ENCODE measurements at places on chromosomes 12 and 14.

- no peak for DNase-seq
These were observed 12.8 kb downstream of the ZFYVE1 start for GRCh38 chr14:73014105-73014504.

DNA sequence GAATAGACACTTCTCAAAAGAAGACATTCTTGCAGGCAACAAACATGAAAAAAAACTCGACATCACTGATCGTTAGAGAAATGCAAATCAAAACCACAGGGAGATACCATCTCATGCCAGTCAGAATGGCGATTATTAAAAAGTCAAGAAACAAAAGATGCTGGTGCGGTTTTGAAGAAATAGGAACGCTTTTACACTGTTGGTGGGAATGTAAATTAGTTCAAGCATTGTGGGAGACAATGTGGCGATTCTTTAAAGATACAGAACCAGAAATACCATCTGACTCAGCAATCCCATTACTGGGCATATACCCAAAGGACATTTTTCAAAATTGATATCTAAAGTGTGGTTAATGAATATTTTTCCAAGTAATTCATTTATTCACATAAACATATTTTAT lies 39.6 kb upstream of the LIN7A start:
- no peak for DNase-seq

- DNase-seq: no peak
These were observed 27.7 kb upstream of the LTA4H start for GRCh38 chr12:96063046-96063445.

GRCh38 chr14:69760810-69761209 lies 6.1 kb upstream of the SRSF5 start:
- DNase-seq: no peak

GRCh38 chr14:99902925-99903324 lies 109.7 kb downstream of the EML1 start:
- DNase-seq: no peak

GRCh38 chr14:65937960-65938316 lies 525.4 kb downstream of the FUT8 start:
- DNase-seq: no peak

DNA sequence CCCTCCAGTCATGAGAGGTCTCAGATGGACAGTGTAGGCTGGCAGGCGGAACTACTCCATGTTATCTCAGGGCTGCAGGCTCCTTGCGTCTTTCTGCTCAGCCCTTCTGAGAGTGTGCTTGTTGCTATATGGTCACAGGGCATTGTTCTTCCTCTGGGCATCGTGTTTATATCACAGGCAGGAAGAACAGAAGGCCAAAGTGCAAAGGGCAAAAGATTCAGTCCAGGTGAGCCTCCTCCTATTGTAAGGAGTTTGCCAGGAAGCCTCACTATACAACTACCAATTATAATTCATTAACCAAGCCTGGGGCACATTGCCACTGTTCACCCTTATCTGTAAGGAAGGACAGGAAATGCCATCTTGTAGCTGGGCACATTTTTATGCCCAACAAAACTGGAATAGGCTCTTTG lies 195.5 kb upstream of the KITLG start:
- no peak for DNase-seq

GRCh38 chr14:104948736-104949031 lies 24.0 kb downstream of the PLD4 start:
- no peak for DNase-seq

GRCh38 chr14:56829151-56829550 lies 18.9 kb upstream of the OTX2 start:
- no peak for DNase-seq

GRCh38 chr12:122887819-122888212 lies 8.1 kb downstream of the VPS37B start:
- DNase-seq: no peak

DNA sequence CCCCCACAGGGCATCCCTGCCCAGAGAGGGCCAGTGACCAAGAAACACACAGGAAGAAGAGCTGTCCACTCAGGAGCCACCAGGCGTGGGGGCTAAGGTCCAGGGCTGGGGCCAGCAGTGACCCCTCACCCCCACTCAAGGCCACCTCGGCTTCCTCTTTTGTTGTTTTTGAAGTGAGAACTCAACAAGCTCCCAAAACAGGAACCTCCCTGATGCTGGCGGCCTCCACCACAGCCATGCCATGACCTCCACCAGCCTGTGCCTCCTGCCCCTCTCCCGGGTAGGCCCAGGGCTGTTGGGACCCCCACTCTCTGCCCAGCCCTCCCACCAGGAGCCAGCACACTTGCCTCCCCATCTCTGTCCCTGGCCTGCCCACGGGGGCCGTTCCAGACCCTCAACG lies 7.8 kb downstream of the AKT1 start:
- no peak for DNase-seq

GRCh38 chr12:26255893-26256645 lies 60.7 kb downstream of the SSPN start:
- no peak for DNase-seq

GRCh38 chr14:102554821-102555819 lies 37.3 kb upstream of the RCOR1 start:
- no peak for DNase-seq

- DNase-seq: no peak
These were observed 160.8 kb downstream of the UNC79 start for GRCh38 chr14:93591506-93591905.

DNA sequence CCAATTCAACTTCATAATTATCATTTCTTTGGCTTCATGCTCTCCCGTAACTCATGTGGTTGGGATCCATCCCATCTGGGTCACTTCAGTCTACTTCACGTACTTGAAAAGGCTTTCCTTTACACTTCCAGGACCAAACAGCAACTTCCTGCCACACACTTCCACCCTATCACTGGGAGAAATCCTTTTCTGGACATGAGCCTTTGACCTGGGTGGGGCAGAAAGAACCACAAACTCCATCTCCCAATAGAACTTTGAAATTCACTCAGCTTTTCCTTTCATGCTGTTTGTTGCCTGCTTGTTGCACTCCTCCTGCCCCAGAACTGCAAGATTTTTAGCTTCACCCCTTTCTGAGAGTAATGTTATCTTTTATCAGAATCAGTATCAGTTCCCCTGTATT lies 18.4 kb upstream of the GALNT16 start:
- no peak for DNase-seq

GRCh38 chr12:106753526-106753925 lies 21.0 kb upstream of the RIC8B start:
- no peak for DNase-seq

DNA sequence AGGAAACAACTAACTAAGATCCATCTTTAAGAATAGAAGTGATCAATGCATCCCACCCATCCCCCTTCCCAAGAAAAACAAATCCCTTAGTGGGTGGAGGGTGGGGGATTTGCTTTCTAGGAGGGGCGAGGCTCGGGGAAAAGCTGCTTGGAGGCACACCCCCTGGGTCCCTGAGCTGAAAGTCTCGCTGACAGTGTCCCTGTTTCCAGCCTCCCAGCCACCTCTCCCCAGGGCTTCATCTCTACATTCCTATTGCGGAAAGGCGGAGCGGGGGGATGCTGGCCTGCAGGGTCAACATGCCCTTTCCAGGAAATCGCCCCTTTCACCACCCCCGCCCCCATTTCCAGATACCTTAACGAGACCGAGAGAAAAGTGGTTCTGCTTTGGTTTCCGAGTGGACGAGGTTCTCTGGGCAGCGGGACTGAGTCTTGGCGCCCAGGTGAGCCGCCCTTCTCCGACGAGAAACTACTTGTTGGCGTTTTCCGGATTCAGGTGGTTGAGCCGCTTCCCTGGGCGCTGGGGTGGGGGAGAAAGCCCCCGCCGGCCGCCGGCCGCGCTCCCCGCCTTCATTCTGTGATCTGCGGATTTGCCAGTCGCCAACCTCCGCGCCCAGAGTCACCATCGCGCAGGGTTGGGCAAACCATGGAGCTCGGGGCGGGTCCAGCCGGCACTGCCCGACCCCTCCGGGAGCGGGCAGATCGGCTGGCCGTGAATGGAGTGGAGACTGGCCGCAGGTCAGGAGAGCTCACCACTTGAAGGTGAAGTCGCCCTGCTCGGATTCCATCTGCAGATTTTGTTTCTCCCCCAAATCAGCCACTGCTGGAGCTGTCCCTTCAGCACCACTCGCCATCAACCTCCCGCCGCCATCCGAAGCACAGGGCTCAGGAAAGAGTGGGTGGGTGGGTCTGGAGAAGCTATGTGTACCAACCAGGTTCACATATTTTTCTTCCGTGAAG lies 505 bp downstream of the KCNC2 start:
- no peak for DNase-seq

GRCh38 chr12:116465407-116465806 lies 93.8 kb upstream of the MAP1LC3B2 start:
- DNase-seq: no peak

DNA sequence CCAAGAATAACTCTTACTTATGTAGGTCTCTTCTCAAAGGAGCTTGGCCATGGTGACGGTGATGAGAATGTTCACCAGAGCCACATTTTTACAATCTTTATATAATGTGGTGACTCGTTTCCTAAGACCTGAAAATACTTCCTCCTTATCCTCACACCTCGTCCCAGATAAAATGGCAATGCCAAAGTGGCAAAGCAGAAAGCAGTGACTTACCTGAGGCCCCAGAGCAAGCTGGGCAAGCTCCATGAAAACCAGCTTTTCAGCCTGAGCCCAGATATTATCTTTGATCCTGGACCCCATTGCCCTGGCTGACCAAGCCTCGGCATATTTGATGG lies 173.6 kb upstream of the PRMT8 start:
- DNase-seq: no peak

DNA sequence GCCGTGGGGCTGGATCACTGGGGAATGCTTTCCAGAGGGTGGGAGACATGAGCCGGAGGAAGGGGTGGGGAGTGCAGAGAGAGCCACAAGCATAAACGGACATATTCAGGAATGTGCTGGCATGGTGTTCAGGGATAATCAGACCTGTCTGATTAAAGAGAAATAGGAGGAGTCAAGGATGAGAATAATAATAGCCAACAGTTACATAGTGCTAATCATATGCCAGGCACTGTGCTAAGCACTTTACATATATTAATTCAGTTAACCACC lies 43.7 kb downstream of the LTBP2 start:
- DNase-seq: no peak

- DNase-seq: no peak
These were observed 75.6 kb downstream of the ESR2 start for GRCh38 chr14:64218344-64219240.

DNA sequence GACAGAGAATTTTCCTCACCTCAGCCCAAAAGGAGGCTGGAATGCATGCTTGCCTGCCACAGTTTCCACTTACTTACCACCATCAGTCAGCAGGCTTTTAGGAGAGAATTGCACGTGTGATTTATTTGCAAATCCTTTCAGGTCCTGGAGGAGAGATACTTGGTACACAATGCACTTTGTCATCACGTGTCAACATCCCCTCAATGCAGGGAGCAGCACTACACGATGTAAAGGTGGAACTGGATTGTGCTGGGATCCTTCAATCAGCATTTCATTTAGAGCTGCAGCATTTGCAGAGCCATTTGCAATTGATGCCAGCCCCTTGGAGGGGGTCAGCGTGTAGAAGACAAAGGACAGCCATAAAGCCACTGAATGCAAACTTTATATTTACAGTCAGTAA lies 218.1 kb downstream of the GLT1D1 start:
- no peak for DNase-seq

- DNase-seq: no peak
These were observed 35.5 kb downstream of the TCTN1 start for GRCh38 chr12:110649341-110649847.

- DNase-seq: no peak
These were observed 50.7 kb downstream of the SFSWAP start for GRCh38 chr12:131761638-131762037.

DNA sequence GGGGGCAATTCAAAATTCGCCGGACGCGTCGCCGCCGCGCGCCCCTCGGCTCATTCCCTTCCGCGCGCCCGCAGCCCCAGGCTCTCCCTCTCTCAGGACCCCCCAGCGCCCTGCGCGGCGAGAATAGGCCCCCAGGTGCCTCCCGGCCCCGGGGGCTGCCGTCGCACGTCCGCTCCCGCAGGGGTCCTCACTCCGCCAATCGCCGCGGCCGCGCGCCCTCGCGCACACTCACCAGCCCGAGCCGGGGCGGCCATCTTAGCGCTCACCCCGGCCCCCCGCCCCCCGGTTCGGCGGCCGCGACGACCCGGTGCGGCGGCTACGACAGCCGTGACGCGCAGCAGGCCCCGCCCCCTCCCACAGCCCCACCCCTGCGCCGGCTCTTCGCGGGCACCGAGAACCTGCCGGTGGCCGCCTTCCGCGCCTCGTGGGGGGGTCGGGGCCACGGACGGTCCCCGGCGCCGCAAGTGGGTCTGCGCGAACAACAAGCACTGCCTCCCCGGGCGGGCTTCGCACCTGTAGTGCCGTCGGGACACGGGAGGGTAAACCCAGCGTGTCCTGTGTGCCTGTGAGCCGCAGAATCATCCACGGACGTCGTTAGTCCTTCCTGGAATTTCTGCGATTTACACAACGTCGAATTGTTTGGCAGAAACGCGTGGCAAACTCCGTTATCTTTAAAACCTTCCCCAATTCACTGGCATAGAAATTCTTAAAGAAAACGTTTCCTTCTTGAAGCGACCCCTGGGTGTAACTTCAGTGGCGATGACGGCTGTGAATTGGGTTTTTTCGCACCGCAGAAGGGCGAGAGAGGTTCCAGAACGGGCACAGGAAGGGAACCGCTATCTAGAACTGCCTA lies 2.5 kb downstream of the USP44 start:
- no peak for DNase-seq

DNA sequence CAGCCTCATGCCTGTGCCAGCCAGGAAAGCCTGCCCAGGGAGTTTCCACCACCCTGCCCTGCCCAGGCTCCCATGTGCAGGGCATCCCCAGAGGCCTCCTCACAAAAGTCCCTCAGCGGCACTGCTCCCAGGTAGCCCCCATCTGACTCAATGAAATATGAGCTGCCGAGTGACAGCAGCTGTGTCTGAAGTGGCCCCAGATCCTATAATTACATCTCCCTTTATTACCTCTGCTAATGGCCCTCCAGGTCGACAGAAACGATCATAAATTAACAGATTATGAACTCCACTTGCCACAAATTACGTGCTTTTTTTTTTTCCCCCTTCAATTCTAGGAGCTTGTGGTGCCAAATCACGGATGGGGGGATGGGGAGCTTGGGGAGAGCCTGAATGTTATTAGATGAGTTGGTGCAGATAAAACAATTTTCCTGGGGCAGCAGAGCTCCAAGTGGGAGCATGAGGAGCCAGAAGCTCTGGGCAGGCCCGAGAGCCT lies 110.4 kb downstream of the ESRRB start:
- DNase-seq: no peak

- DNase-seq: no peak
These were observed 2.5 kb downstream of the AHNAK2 start for GRCh38 chr14:104975481-104976197.

GRCh38 chr12:291153-291723 lies 28.6 kb upstream of the SLC6A13 start:
- no peak for DNase-seq

DNA sequence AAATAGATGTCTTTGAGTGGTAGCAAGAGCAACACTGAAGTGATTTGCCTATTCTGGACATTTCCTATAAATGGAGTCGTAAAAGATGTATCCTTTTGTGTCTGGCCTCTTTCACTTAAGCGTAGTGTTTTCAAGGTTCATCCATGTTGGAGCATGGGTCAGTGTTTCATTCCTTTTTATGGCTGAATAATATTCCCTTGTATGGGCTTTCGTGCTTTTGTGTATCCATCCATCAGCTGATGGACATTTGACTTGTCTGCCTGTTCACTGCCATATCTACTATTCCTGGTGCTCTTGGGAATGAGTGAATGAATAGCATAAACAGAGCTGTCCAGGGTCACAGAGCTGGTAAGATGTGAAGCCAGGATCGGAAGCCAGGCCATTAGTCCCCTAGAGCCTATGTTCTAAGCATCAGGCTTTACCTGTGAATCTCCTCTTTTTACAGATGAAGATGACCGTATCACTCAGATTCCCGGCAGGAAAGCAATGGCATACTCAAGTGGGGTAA lies 1.8 kb upstream of the P2RX7 start:
- DNase-seq: no peak

All from stimulated activated CD4-positive, alpha-beta T cell treated with anti-CD3 and anti-CD28 coated beads, TNF-alpha, amount 100 ng/mL, for 1 hour (primary cell).